ENCODE measurements at places on chromosomes 5 and 9.

- DNase-seq = no peak
These were observed 121.8 kb downstream of the GCNT1 start for GRCh38 chr9:76580820-76581219.

GRCh38 chr5:170211575-170212334 is 21.0 kb upstream of the C5orf58 start:
- DNase-seq = no peak

- no peak for DNase-seq
These were observed 12.0 kb downstream of the LRRC26 start for GRCh38 chr9:137157618-137158415.

- DNase-seq = no peak
These were observed at the start of gene ZNF608 for GRCh38 chr5:124745928-124746915. Gene ZNF608 (minus strand): TSS chr5:124746639. CDS start chr5:124744989, 1,650 bp downstream.

GRCh38 chr5:119582987-119583386 is 46.4 kb upstream of the FAM170A start:
- no peak for DNase-seq

- no peak for DNase-seq
These were observed 1.8 kb downstream of the HSPB3 start for GRCh38 chr5:54457094-54457862.

GRCh38 chr5:165573445-165573844 is 2068.0 kb downstream of the MAT2B start:
- no peak for DNase-seq

DNA sequence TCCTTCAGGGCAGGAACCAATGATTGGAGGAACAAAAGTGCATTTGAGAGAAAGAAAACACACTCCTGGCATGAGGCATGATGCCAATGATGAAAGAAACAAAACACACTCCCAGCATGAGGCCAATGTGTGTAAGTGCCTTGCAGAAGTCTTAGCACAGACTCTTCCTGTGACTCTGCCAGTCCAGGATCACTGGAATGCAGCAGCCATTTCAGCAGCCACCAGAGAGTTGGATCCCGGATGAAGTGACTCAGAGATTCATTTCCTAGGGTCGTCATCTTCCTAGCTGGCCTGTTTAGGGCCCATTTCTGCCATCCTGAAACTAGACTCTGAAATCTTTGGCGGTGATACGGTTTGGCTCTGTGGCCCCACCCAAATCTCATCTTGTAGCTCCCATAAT is 212.5 kb downstream of the CFAP90 start:
- DNase-seq = no peak

DNA sequence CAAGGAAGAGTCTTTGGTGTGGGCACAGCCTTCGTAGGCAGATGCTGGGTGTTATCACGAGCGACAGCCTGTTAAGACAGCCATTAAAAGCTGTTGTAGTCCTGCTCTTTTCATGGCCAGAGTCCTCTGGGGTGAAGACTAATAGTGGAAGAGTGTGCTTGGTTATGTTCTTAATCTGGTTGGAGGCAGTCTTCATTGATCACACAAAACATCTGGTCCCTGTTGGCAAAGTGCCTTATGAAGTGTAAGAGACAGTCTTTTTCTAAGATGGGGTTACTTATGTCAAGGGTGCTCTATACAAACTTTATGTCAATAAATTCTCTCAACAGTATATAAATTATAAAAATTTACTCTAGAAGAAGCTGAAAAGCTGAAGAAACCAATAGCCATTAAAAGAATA is 280.4 kb downstream of the CAAP1 start:
- no peak for DNase-seq

- DNase-seq = no peak
These were observed 225.3 kb upstream of the CLINT1 start for GRCh38 chr5:158084292-158084691.

GRCh38 chr9:33159777-33160127 is 7.4 kb downstream of the B4GALT1 start:
- no peak for DNase-seq

GRCh38 chr9:128374221-128374675 is 3.1 kb downstream of the URM1 start:
- DNase-seq = no peak

GRCh38 chr9:101648493-101648892 is 53.7 kb upstream of the PPP3R2 start:
- no peak for DNase-seq

DNA sequence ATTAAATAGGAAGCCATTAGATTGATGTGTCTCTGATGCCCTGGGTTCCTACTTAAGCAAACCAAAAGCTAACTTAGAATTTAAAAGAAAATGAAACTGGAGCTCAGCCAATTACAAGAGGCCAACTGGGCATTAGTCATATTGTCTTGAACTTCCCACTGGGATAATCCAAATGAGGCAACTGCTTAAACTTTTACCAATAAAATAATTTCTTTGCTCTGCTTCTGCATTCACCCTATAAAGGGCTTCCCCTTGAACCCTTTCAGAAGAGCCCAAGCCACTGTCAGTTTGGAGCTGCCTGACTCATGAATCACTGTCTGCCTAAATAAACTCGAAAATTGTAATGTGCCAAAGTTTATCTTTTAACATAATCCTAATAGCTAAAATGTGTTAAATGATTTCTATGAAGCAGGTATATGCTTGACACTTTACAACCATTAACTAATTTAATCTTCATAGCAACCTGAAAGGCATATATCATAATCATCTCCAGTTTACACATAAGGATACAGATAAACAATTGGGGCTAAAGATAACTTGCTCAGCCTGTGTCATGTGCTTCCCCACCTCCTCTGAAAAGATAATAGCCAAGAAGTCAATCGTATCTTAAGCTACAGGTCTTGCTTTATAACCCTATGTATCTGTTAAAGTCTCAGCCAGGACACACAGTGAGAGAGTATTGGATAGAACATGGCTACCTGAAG is 11.5 kb downstream of the GPR150 start:
- no peak for DNase-seq

DNA sequence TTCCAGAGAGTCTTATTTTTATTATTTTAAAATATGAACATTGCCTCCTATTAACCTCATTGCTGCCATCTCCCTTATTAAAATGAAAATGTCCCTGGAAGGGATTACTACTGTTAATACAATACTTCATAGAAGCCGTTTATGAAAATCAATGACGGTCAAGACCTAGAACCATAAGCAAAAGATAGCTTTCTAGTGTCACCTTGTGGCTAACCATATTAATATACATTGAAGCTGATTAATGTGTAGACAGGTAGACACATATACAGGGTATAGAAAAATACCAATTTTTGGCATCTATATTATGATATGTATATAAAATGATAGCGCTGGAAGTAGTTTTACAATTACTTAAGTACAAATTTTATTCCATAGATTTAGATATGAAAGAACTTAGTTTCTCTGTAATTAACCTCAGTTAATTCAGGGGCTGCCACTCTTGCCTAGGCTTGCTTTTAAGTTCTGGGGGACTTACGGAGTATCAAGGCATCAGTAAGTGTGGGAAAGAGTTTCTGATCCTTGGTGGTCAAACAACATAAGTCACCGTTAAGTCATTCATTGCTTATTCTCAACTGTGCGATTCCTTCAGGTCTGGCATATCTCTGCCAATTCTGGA is 2.5 kb upstream of the YTHDC2 start:
- no peak for DNase-seq

GRCh38 chr5:112552791-112553190 is 133.7 kb upstream of the EPB41L4A start:
- DNase-seq = no peak

- no peak for DNase-seq
These were observed 6.1 kb upstream of the CXCL14 start for GRCh38 chr5:135584918-135585317.

DNA sequence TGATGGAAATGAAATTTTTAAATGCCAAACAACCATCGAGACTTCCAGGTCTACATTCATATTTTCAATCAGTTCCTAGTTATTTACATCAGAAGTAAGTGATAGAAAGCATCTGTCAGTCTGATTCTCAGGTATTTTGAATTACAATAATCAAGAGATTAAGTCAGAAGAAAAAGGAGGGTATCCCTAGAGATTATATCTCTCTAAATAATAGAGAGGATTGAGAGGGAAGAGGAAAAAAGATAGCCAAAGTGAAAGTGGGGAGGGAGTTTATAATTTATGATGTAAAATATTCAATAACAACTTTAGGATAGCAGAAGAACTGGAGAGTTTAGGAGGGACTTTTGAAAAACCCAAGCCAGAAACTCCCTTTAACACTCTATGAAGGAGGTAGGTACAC is 400.2 kb downstream of the EFNA5 start:
- no peak for DNase-seq

- DNase-seq = no peak
These were observed 42.5 kb downstream of the NXNL2 start for GRCh38 chr9:88577256-88578120.

- DNase-seq = no peak
These were observed 260.3 kb upstream of the ADAMTS16 start for GRCh38 chr5:4879693-4880303.

DNA sequence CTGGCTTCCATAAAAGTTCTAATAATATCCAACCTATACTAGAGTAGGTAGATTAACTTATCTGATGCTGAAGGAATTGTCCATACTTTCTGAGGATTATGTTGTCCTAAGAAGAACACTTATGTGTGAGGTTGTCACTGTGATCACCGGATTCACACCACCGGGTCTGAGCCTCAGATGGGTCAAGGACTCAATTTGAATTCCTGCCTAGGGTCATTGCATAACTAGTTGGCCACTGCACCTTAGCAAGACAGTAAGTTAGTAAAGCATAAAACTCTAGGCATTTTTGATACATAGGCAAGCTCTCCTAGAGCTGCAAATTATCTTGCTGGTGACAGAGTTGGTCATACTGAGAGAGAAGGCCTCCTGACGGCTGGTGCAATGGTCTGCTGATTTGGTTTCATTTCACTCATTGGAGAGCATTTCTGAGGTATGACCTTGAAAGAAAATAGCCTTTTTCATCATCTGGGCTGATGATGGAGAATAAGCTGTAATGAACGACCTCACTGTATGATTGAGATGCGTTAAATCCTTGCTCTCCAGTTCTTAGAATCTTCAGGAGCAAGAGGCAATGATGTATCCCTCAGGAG is 72.0 kb upstream of the CKMT2 start:
- no peak for DNase-seq

- DNase-seq = no peak
These were observed 267.7 kb downstream of the DENND1A start for GRCh38 chr9:123662057-123662776.

- no peak for DNase-seq
These were observed 195.2 kb upstream of the TUT7 start for GRCh38 chr9:86549401-86549811.

DNA sequence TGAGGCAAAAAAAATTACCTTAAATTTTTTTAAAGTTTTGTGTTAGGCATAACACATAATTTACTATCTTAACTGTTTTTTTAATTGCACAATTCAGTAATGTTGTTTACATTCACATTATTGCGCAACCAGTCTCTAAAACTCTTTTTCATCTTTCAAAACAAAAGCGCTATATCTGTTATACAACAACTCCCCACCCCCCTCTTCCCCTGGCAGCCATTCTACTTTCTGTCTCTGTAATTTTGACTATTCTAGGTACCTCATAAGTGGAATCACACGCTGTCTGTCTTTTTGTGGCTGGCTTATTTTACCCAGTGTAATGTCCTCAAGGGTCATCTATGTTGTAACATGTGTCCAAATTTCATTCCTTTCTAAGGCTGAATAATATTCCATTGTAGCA is 241.5 kb upstream of the DMRT1 start:
- no peak for DNase-seq

GRCh38 chr5:109249126-109249525 is 160.6 kb downstream of the PJA2 start:
- no peak for DNase-seq

- DNase-seq = no peak
These were observed 191.0 kb downstream of the GLIS3 start for GRCh38 chr9:4108754-4109465.

GRCh38 chr5:96431376-96432187 is 1.5 kb downstream of the PCSK1 start:
- no peak for DNase-seq

Measured in stimulated activated CD4-positive, alpha-beta T cell treated with anti-CD3 and anti-CD28 coated beads, Interleukin-1b, Interleukin-23, amount 100 ng/mL, for 1 hour (primary cell).